ENCODE measurements at places on chromosomes 12 and 14. TPM values are rescaled to one million over a fixed set of nuclear protein-coding genes. Genes with fewer than 3 reads are reported as not detected.

CKB gene
- 171 TPM for total RNA-seq

PPFIA2 gene
- 8.3 TPM for total RNA-seq

LRIG3 gene
- 25.2 TPM for total RNA-seq

DDIT3 gene
- 29.3 TPM for total RNA-seq

ATL1 gene
- 7.3 TPM for total RNA-seq

IFNG-AS1 gene
- total RNA-seq: not detected

KCNC2 gene
- not detected for total RNA-seq

PLCZ1 gene
- total RNA-seq: not detected

GRCh38 chr12:105036937-105037649, 47.2 kb downstream of the ALDH1L2 start:
- no peaks in the 10 kb centered on the region for H3K4me1 ChIP-seq
- DNase-seq: no peak
- no peaks in the 10 kb centered on the region for H3K27me3 ChIP-seq
- no peak overlapping the region for H3K4me3 ChIP-seq
- H3K27ac ChIP-seq: no peak overlapping the region
- no peaks in the 10 kb centered on the region for H3K36me3 ChIP-seq

DNA sequence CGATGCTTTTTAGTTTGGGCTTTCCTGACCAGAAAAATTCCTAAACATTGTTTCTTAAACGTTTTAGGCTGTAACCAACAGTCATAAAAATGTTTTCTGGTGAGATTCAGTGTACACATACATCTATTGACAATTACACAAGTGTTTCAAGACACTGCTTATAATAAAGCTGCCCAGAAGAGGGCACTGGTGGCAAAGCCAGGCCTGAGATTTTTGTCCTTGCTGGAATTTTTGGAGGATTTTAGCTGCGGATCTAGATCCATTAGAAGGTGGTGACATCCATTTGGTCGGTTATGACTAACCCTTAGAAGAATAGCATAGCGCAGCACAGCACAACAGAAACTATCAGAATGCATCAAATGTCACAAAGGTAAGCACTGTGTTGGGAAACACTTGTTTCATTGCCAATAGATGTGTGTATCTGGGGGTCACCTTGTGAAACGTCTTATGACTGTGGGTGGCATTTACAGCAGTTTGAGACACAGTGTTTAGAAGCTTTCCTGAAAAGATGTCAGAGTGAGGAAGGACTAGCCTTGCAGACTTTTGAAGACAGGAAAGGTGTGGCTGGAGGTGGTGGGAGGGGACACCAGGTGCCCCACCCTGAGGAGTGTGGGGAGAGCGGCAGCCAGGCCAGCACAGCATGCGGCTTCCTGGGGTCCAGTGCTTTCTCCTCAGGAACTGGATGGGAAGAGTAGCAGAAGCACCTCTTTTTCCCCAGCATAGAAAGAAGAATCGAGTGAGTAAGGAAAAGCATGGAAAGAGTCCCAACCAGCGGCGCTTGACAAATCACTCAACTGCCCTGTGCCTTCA, 54.7 kb upstream of the FKBP4 start:
- no peak overlapping the region for H3K27ac ChIP-seq
- H3K4me3 ChIP-seq: no peak overlapping the region
- no peaks in the 10 kb centered on the region for H3K4me1 ChIP-seq
- DNase-seq: no peak

DNA sequence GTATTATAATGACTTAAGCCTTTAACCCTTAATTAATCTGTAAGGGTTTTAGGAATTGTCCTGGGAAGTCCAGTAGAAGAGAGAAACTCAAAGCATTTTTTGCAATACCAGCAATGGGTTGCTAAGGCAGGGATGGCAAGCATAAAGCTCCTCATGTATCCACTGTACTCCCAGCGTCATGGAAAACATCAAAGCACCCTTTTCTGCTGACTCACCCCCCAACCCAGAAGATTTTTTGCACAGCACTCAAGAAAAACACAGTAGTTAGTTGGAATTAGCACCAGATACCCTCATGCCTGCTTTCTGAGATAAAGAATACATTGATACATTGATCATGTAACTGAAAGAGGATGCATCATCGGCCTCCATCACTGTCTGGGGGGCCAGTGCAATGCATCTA, 199.1 kb upstream of the CNOT2 start:
- no peaks in the 10 kb centered on the region for H3K36me3 ChIP-seq
- H3K4me1 ChIP-seq: no peaks in the 10 kb centered on the region
- H3K4me3 ChIP-seq: no peak overlapping the region
- no peaks in the 10 kb centered on the region for H3K27me3 ChIP-seq
- H3K27ac ChIP-seq: no peak overlapping the region
- DNase-seq: no peak

- H3K36me3 ChIP-seq: no peaks in the 10 kb centered on the region
- H3K4me1 ChIP-seq: peaks cover 27% of the 10 kb centered on the region
- peak; percentile 57 for DNase-seq
- no peaks in the 10 kb centered on the region for H3K27me3 ChIP-seq
- no peak overlapping the region for H3K27ac ChIP-seq
Observed at GRCh38 chr12:131349397-131350127, 361.3 kb upstream of the SFSWAP start.

DNA sequence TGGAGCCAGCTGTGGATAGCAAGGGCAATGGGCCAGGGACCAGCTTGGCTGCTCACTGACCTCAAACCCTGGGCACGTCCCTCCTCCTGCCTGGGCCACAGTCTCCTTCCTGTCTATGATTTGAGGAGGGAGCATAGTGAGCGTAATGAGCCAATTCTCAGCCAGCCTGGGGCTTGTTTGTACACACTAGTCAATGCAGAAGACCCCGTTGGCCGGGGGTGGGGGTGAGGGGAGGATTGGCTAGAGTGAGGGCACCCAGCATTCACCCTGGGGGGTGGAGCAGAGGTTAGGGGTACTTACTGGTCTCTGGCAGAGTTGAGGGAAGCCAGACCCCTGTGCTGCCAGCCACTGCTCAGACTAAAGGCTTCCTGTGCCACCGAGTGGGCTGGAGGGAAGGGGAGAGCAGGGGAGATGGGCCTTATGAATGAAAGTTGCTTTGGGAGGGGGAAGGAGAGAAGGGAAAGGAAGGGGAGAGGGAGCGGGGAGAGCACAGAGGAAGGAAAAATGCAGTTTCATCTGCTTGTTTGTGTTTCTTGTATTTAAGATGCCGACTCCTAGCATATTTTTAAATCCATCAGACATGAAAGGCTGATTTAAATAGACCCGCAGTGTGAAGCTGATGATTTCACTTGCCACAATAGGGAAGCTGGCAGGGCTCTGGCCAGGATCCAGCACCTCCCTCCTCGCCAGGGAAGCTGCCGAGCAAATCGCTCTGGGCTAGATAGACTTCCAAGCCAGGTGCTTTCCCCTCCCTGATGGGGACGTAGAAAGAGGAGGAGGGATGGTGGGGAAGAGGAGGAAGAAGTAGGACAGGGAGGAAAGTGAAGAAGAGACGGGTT, 114.0 kb downstream of the PRMT8 start:
- no peaks in the 10 kb centered on the region for H3K27me3 ChIP-seq
- no peak overlapping the region for H3K4me3 ChIP-seq
- H3K4me1 ChIP-seq: peaks cover 30% of the 10 kb centered on the region
- peak overlapping the region; percentile 14 for H3K27ac ChIP-seq
- peak; percentile 64 for DNase-seq
- H3K36me3 ChIP-seq: no peaks in the 10 kb centered on the region

DNA sequence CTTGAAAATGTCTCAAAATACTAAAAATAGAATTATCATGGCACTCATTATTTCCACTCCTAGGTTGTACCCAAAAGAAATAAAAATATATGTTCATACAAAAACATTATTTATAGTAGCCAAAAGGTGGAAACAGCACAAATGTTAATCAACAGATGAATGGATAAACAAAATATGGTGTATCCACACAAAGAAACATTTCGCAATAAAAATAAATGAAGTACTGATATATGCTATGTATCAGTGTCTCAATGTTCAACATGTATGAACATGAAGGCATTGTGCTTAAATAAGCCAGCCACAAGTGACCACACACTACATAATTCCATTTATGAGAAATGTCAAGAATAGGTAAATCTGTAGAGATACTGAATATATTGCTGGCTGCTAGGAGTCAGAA, 40.9 kb downstream of the FOXG1 start:
- no peak overlapping the region for H3K27ac ChIP-seq
- H3K4me1 ChIP-seq: no peaks in the 10 kb centered on the region
- H3K36me3 ChIP-seq: no peaks in the 10 kb centered on the region
- no peak for DNase-seq
- no peaks in the 10 kb centered on the region for H3K27me3 ChIP-seq

- H3K4me1 ChIP-seq: peaks cover 29% of the 10 kb centered on the region
- H3K27ac ChIP-seq: peak overlapping the region; percentile 60
- peak; percentile 71 for DNase-seq
Observed at GRCh38 chr12:121279507-121279915, 17.0 kb downstream of the CAMKK2 start.

- H3K4me1 ChIP-seq: no peaks in the 10 kb centered on the region
- H3K27me3 ChIP-seq: no peaks in the 10 kb centered on the region
- no peak overlapping the region for H3K27ac ChIP-seq
- DNase-seq: no peak
Observed at GRCh38 chr12:67018105-67018504, 251.1 kb upstream of the CAND1 start.

DNA sequence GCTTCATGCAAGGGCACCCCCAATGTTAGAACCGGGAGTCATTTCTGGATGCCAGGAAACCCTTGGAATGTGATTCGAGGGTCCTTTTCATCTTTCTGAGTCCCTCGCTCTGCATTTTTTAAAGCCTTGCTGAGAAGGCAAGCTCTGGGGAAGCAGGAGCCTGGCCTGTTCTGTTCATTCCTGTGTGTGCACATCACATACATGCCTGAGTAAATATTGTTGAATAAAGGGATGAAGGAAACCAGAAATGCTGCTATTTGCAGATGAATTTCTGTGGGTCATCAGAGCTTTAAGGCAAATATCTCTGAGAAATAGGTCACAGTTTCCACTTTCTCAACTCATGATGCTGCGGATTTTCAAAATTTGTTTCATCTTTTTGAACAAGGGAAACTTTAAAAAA, 170.1 kb downstream of the PAH start:
- H3K36me3 ChIP-seq: no peaks in the 10 kb centered on the region
- DNase-seq: no peak

- no peaks in the 10 kb centered on the region for H3K36me3 ChIP-seq
- no peaks in the 10 kb centered on the region for H3K27me3 ChIP-seq
- H3K4me1 ChIP-seq: no peaks in the 10 kb centered on the region
- H3K4me3 ChIP-seq: no peak overlapping the region
- H3K27ac ChIP-seq: no peak overlapping the region
Observed at GRCh38 chr12:19105463-19105862, 24.1 kb upstream of the PLEKHA5 start.

- DNase-seq: no peak
- H3K27me3 ChIP-seq: no peaks in the 10 kb centered on the region
- H3K4me1 ChIP-seq: peaks cover 4% of the 10 kb centered on the region
- no peak overlapping the region for H3K4me3 ChIP-seq
- H3K36me3 ChIP-seq: no peaks in the 10 kb centered on the region
- no peak overlapping the region for H3K27ac ChIP-seq
Observed at GRCh38 chr14:99476864-99477263, 3.8 kb downstream of the SETD3 start.

DNA sequence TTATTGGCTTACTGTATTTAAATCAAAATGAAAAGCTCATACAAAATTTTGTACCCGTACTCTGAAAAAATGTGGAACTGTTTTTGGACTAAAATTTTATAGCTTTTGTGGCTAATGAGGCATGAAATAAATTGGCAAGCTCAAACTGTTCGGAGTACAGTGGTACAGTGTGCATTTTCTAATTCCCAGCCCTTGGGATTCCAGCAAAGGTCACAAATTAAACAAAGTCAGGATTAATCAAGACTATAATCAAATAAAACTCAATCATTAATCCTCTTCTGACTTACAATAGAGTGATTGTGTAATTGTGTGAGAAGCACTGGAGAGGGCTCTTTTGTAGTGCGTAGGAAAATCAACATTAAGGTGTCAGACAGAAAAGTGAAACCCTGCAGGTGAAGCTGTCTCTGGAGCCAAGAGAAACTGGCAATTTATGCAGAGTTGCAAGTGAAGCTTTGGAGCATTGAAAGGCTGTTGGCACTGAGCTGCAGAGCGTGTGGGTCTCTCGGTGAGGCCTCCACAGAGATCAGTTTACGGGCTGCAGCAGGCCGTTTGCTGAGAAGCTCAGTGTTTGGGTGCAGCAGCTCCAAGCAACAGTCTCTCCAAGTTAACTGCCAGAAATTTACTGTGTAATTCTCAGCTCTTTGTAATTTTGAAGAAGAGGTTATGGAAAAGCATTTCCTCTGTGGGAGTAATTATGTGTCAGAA, 275.9 kb downstream of the FBXL14 start:
- H3K27ac ChIP-seq: no peak overlapping the region
- no peaks in the 10 kb centered on the region for H3K4me1 ChIP-seq
- no peak overlapping the region for H3K4me3 ChIP-seq
- DNase-seq: no peak
- no peaks in the 10 kb centered on the region for H3K36me3 ChIP-seq

- no peaks in the 10 kb centered on the region for H3K27me3 ChIP-seq
- H3K4me3 ChIP-seq: no peak overlapping the region
- no peaks in the 10 kb centered on the region for H3K4me1 ChIP-seq
- DNase-seq: no peak
Observed at GRCh38 chr14:19878029-19878642, 3.2 kb downstream of the OR4K2 start.

- no peaks in the 10 kb centered on the region for H3K36me3 ChIP-seq
- H3K27ac ChIP-seq: no peak overlapping the region
- no peaks in the 10 kb centered on the region for H3K4me1 ChIP-seq
- no peak for DNase-seq
- no peak overlapping the region for H3K4me3 ChIP-seq
Observed at GRCh38 chr12:90659060-90659459, 295.9 kb downstream of the CCER1 start.

GRCh38 chr12:6959058-6959804, 8.1 kb downstream of the PTPN6 start:
- H3K4me1 ChIP-seq: peaks cover 8% of the 10 kb centered on the region
- H3K36me3 ChIP-seq: no peaks in the 10 kb centered on the region
- DNase-seq: no peak
- H3K4me3 ChIP-seq: no peak overlapping the region

- no peak overlapping the region for H3K4me3 ChIP-seq
- DNase-seq: no peak
- H3K27ac ChIP-seq: no peak overlapping the region
- H3K27me3 ChIP-seq: no peaks in the 10 kb centered on the region
- peaks cover 6% of the 10 kb centered on the region for H3K4me1 ChIP-seq
Observed at GRCh38 chr14:57408037-57408436, 17.7 kb downstream of the NAA30 start.

GRCh38 chr14:71654810-71655209, 277.4 kb upstream of the RGS6 start:
- no peak for DNase-seq
- H3K27ac ChIP-seq: no peak overlapping the region
- no peak overlapping the region for H3K4me3 ChIP-seq
- H3K36me3 ChIP-seq: no peaks in the 10 kb centered on the region
- H3K27me3 ChIP-seq: no peaks in the 10 kb centered on the region
- H3K4me1 ChIP-seq: no peaks in the 10 kb centered on the region

GRCh38 chr12:105721051-105721825, 390.7 kb downstream of the C12orf75 start:
- no peak for DNase-seq
- no peaks in the 10 kb centered on the region for H3K36me3 ChIP-seq
- H3K4me3 ChIP-seq: no peak overlapping the region
- no peaks in the 10 kb centered on the region for H3K4me1 ChIP-seq

All from ovary (tissue), 10 donors.